ENCODE measurements at places on chromosomes 7 and 10.

- DNase-seq = no peak
Measured at GRCh38 chr10:4354382-4354812, 471.6 kb upstream of the AKR1E2 start.

- no peak for DNase-seq
Measured at GRCh38 chr7:2934211-2934731, 90.2 kb upstream of the GNA12 start.

DNA sequence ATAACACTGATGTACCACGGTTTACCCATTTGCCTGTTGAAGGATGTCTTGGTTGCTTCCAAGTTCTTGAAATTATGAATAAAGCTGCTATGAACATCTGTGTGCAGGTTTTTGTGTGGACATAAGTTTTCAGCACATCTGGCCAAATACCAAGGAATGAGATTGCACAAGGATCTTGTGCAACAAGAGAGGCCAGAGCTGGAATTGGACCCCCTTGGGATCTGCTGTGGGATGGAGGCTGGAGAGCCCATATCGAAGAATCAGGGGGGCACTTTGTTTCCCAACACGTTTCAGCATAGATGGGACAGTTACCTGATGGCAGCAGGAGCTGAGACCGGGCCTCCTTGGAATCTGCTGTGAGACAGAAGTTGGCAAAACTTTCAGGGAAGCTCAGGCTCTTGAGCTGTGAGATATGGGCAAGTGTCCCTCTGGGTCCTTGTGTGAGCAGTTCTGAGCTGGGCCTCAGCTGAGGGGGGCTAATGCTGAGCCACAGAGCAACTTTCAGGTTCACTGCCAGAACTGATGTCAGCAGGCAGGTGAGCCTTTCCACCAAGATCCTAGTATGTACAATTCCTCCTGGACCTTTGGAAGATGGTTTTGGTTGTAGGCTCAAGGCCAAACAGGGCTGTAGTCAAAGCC is 115.2 kb upstream of the RAB18 start:
- DNase-seq = no peak

DNA sequence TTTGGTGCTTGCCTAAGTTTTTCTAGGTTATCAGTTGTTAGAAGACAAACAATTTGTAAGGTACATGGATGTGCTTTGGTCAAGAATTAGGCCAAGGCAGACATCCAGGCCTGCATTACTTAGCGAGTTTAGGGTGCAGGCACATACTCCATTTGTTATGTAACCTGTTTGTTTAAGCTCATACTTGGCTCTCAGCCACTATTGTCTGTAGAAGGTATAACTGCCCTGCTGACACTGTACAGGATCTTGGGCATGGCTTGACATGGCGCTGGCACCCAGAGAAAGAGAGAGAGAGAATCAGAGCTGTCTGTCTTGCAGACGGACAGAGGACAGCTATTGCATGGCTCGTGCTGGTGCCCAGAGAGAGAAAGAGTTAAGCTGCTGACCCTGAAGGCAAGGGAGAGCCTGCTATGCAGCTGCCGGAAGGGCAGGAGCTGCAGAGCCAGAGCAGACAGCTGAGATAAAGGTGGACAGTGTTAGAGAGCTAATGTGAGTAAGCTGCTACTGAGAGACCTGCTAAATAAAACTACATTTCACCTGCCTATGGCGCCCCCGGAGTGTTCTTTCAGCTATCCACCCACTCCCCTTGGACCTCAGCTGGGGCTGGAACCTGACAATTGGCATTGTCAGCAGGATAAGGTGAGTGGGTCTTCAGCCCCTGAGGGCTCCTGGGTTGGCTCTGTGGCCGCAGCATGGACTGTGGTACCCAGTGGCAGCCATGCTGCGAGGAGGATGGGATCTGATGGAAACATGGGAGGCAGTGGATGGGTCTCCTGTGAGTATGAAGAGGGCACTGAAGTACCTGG is 120.9 kb upstream of the TMEM106B start:
- DNase-seq = no peak

DNA sequence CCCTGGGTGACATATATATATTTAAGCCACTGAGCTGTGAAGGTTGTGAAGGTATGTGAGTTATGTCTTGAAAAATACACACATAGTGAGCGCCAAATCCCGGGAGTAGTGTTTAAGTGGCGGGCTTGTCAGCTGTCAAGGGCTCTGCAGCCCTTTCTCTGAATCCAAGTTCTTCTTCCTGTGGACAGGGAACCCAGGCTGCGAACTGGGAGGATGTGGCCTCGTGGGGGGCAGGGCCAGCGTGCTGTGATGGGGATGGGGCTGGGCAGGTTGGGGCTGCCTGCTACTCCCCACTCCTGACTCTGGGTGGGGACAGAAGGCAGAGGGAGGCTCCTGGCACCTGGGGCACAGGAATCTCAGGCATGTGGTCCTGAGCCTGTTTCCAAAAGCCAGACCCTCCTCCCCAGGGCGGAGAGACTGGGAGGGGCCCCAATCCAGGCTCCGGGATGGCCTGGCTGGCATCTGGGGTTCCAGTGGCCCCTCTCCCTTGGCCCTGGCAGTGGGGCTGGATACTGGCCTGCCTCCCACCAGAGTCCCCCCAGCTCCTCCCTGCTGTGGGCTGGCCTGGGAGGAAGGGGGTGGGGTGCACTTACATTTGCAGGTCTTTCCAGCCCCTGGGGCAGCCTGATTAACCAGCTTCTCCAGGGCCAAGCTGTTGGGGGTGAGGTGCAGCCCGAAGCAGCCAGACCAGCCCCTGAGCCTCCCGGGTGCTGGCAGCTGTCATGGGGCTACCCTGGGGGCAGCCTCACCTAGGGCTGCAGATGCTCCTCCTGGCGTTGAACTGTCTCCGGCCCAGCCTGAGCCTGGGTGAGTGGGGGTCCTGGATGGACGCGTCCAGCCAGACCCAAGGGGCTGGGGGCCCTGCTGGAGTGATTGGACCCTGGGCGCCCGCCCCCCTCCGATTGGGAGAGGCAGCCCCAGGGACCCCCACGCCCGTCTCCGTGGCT is at the start of gene UPK3B:
Gene UPK3B, plus strand, starts transcription at position 622 of the 947 bp plus-strand sequence. Its CDS starts 101 bp downstream, at position 723.
- no peak for DNase-seq

DNA sequence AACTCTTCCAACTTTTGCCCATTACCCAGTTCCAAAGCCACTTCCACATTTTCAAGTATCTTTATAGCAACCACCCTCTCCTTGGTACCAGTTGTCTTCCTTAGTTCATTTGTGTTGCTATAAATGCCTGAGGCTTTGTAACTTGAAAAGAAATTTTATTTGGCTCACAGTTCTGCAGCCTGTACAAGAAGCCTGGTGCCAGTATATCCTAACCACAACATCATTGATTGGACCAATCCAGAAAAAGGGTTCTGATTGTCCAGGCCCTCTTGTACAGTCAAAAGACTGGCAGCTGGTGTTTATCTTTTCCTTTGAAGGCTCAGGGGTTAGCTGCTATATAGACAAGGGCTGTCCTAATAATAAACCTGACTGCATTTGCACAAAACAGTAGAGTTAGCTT is 21.1 kb upstream of the ABCC2 start:
- no peak for DNase-seq

Measured in stimulated activated CD8-positive, alpha-beta memory T cell treated with anti-CD3 and anti-CD28 coated beads, Interleukin-15, amount 100 ng/mL, for 24 hours (primary cell).